ENCODE measurements at places on chromosomes 1 and 21.

DNA sequence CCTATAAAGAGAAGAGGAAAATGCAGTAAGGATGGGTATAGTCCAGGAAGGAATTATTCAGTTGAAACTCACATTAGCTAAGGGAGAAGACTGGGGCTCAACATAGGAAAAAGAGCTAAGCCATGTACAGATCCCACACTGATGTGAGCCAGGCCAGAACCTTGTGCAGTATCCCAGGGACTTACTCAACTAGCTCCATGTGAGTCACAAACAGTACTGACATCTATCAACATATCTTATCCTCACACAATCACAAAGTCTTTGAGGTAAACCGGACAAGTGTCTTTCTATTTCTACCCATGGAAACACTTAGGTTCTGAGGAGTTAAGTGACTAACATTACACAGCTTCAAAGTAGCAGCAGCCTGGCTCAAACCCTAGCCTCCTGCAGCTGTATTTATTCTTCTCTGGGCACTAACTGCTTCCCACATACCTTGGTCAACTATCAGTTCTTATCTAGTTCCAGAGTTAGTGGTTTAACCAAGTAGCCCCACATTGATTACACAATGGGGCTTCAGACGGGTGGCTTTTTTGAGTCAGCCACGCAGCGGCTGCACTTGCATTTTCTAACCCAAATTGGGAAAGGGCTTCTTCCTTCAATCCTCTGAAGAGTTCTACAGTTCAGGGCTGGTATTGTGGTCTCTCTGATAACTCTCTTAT is 9.5 kb downstream of the CD5L start:
- DNase-seq: no peak

GRCh38 chr1:26034504-26035202 is 11.3 kb downstream of the SLC30A2 start:
- DNase-seq: no peak

- no peak for DNase-seq
These were observed 15.9 kb downstream of the ERRFI1 start for GRCh38 chr1:8010080-8010664.

DNA sequence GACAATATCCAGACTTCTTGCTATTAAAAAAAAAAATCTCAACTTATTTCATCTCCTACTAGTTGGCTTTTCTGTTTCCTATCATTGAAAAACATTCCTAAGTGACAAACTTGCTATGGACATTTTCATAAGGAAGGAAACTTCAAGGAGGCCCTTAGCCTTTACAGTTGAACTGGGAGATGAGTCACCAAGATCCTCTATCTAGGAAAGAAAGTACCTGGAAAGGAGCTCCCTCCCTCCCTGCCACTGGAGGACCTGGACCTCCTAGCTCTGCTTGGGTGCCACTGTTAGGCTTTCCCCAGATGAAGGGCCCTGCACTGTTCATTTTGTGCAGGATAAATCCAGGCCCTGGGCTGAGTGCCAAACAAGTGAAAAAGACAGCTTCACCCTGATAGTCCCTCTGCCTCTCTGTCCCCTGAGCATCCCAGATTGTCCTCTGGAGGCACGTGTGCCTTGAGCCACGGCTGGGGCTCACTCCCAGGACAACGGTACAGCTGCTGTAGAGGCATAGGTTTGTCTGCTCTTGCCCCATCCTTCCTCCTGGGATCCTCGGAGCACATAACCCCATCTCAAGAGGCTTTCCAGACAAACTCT is 40.2 kb upstream of the SOX13 start:
- DNase-seq: no peak

GRCh38 chr21:16767201-16767600 is 745.6 kb upstream of the CXADR start:
- DNase-seq: no peak

GRCh38 chr21:38851101-38851500 is 45.4 kb downstream of the ETS2 start:
- DNase-seq: no peak

GRCh38 chr1:233859446-233859845 is 45.0 kb upstream of the SLC35F3 start:
- no peak for DNase-seq

- DNase-seq: no peak
These were observed 3.3 kb downstream of the NCF2 start for GRCh38 chr1:183586926-183587325.

DNA sequence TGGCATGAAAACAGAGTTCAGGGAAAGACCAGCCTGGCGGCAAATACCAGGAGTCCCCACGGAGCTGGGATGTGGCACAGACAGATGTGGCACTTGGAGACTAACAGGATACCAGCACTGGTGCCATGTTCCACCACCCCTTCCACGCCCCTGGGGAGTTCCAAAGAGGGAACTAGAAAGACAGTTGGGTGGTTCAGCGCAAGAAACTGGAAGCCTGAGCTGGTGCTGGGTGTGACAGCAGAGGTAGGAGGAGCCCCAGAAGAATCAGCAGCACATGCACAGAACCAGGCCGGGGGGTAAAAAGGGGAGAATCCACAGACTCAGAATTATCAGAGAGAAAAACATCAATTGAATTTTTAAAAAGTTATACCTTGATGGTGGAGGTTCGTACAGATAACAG is 22.4 kb downstream of the DDX20 start:
- no peak for DNase-seq

DNA sequence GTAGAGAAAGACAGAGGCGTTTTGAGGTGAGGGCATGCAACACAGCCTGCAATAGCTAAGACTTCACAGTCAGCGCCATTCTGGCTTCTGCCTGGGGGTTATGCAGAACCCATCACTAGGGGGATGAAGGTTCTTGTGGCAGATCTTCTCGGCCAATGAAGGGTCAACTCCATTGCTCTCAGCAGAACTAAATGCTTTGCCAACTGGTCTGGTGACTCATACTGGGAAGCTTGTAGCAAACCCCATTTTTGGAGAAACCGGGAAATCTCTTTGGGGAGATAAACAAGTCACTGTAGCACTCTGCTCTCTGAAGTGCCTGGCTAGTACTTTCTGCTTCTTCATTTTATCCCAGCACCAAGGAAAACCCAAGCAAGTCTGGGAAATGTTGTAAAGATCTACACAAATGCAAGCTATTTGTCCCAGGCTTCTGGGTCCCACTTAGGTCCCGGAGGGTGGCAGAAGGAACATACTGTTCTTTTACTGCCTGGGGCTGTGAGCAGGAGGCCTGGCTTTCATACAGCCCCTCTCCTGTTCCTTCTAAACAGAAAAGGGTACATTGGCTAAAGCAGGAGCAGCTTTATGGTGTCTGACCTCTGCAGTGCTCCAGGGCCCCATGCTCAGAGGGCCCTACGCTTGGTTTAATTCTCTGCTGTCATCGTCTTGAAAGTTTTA is 28.8 kb downstream of the SHISA4 start:
- DNase-seq: no peak

DNA sequence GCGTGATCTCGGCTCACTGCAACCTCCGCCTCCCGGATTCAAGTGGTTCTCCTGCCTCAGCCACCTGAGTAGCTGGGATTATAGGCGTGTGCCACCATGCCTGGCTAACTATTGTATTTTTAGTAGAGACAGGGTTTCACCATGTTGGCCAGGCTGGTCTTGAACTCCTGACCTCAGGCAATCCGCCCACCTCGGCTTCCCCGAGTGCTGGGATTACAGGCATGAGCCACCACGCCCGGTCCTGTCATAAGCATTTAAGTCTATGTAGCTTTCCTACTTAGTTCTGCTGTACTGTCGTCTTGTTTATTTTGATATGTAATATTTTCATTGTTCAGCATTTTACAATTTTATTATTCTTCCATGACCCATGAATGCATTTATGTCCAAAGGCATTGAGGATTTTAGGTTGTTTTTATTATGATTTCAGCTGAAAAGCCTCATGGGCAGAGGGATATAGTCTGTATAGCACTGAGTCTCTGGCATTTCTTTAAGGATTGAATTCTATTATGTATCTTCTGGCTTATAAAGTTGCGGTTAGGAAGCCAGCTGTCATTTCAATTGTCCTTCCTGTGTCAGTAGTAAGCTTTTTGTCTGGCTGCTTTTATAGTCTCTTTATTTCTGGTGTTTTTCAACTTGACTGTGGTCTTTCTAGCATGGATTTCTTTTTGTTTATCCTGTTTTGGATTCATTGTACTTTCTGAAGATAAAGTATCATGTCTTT is 9.2 kb downstream of the AGPAT3 start:
- DNase-seq: no peak

- DNase-seq: no peak
These were observed 37.4 kb downstream of the LAMC2 start for GRCh38 chr1:183223467-183223866.

- no peak for DNase-seq
These were observed 335.7 kb upstream of the SNX7 start for GRCh38 chr1:98325646-98326440.

GRCh38 chr1:76572229-76572628 is 295.1 kb upstream of the ST6GALNAC5 start:
- no peak for DNase-seq

GRCh38 chr1:221961532-221962292 is 219.8 kb upstream of the DUSP10 start:
- DNase-seq: peak; percentile 85

- DNase-seq: no peak
These were observed 37.1 kb upstream of the PTGS2 start for GRCh38 chr1:186717286-186717685.

GRCh38 chr1:87056974-87057373 is 142.5 kb downstream of the HS2ST1 start:
- DNase-seq: no peak

DNA sequence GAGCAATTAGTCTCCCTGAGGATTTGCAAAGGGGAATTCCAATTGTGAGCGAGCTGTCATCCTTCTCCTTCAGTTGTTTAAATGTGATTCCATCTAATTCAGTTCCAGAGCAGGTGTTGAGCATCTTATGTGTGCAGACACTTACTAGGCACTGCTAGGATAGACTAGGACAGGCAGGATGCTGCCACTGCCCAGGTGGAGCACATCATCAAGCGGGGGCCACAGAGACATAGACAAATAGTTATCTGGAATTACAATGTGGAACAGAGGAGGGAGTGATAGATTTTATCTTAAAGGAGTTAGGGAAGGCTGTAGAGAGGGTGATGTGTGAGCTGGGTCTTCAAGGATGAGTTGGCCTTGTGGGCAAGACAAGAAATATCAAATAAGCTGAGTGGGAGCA is 55.9 kb downstream of the CDC7 start:
- no peak for DNase-seq

GRCh38 chr1:21308847-21309652 is 18.8 kb upstream of the ECE1 start:
- no peak for DNase-seq

DNA sequence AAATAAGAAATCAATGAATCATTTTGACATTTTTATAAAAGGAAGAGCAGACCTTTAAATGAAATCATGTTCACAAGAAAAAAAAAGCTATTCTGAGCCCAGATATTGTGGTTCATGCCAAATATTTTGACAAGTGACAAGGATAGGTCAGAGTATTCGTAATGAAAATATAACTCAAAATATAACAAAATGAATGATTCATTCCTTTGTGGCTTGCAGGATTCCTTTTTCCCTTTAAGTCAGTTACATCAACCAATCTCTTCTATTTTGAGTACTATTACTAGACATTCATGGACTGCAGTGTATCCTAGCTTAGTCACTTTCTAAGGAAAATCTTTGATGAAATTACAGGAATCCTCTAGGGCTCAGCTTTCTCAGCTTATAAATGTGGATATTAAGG is 188.7 kb downstream of the COL11A1 start:
- no peak for DNase-seq

GRCh38 chr1:76105372-76105771 is 30.8 kb downstream of the ST6GALNAC3 start:
- peak; percentile 38 for DNase-seq

GRCh38 chr1:66439031-66439740 is 94.8 kb upstream of the SGIP1 start:
- DNase-seq: peak; percentile 21

DNA sequence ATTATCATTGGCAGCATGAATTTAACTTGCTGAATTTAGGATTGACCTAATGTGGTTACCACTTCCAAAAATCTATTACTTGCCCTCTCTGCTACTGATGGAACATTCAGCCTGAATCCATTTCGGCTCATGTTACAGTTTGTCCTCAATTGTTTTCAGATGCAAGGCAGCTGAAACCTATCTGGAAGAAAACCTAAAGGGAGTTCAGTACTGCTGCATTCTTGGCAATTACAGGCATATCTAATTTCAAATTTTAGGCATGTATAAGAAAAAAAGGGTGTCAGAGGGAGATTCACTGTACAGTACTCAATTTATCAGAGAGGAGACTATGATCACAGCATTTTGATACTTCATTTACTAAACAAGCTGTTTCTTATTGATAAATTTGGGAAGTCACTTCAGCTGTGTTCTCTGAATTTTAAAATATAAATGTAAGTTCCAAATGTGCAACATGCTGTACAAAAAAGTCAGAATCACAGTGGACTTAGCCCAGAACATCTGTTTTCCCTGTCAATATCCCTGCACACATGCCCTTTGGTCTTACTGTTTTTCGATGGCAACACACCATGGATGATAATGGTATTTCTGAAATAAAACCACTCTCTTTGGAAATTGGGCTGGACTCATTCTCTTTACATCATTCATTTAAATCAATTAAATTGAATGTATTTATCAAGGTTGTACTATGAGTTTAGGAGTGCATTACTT is 651.6 kb upstream of the ADGRL4 start:
- no peak for DNase-seq

DNA sequence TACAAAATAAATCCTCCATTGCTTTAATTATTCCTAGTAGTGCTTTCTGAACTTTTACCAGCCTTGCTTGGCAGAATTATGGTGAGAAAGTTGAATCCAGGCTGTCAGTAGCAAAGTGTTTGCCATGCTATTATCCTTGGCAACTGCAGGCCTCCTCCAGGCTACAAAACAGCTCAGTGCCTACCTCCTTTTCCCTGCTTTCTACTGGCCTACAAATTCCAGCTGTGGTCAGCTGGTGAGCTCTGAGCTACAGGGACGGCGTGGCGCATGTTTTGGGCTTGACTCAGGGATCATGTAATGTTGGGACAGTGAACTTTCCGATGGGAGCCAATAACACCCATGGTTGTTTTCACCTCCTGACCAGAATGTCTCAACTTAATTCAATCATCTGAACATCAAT is 456.1 kb upstream of the ADAMTS5 start:
- DNase-seq: no peak

DNA sequence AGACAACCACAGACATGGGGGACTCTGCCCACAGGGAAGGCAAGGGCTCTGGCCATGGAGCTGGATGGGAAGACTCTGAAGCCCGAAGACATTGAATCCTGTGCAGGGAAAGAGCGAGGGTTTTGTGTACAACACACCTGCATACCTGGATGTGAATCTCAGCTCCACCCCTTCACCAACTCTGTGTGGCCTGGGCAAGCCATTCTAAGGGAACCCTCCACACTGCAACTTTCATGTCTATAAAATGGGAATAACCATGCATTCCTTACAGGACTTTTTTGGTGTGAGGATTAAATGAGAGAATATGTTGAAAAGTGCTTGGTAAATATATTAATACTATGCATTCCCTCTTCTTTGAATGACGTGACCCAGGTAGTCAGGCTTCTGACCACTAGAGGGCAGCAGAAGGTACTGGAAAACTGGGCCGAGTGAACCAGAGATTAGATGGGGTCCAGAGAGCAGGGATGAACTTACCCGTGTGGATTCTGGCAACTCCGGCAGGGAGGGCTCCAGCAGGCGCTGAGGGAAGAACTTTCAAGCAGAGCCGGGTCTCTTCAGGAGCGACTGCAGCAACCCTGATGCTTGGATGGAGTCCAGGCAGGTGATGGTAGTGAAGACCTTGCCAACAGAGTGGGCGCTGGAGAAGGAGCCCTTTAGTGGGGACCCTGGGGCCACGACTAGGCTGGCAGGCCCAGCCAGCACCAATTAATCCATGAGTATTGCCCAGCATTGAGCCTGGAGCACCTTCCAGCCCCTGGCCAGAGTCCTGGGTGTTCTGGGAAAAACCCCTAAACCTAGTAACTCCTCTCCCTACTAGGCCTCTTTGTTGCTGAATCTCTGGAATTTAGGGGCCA is 834 bp upstream of the ELF3 start:
- peak; percentile 72 for DNase-seq

GRCh38 chr1:168227620-168228019 is 1.8 kb downstream of the SFT2D2 start:
- DNase-seq: peak; percentile 4
